ENCODE measurements at places on chromosomes 7 and 10.

- DNase-seq, result no peak
These were observed 417.3 kb downstream of the RPS24 start for GRCh38 chr10:78450807-78451485.

GRCh38 chr7:157839672-157840167, 502.9 kb downstream of the DNAJB6 start:
- no peak for DNase-seq

- DNase-seq, result no peak
These were observed 38.3 kb downstream of the CADPS2 start for GRCh38 chr7:122847871-122848473.

DNA sequence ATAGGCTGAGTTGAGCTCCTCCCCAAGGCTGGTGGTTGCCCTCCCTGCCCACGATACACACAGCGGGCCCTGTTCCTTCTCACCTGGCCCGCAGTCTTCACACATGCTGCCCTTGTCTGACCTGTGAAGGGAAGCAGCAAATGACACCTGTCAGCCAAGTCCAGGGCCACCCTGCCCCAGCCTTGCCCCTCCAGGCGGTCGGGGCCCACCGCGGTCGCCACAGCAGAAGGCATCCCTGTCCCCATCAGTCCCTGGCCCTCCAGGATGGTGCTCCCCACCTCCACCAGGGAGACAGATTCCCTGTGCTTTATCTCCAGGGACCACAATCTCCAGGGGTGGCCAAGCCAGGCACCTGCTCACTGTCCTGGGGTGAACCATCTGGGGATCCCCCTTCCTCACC, 81.2 kb upstream of the TMEM248 start:
- no peak for DNase-seq

GRCh38 chr10:105973902-105974301, 1190.6 kb downstream of the SORCS1 start:
- no peak for DNase-seq

- DNase-seq, result no peak
These were observed 65.4 kb downstream of the GRK5 start for GRCh38 chr10:119272736-119273135.

DNA sequence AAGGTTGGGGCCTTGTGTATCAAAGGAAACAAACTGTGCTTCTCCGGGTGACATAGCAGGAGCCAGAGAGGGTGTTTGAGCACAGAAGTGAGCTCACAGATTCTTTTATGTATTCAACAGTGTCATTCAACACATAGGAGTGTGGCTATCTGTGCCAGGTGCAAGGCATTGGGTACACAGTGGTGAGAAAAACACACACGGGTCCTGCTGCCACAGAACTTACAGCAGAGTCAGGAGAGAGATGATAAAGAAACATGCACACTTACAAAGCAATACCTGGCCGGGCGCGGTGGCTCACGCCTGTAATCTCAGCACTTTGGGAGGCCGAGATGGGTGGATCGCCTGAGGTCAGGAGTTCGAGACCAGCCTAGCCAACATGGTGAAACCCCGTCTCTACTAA, 16.3 kb upstream of the ECHDC3 start:
- no peak for DNase-seq

DNA sequence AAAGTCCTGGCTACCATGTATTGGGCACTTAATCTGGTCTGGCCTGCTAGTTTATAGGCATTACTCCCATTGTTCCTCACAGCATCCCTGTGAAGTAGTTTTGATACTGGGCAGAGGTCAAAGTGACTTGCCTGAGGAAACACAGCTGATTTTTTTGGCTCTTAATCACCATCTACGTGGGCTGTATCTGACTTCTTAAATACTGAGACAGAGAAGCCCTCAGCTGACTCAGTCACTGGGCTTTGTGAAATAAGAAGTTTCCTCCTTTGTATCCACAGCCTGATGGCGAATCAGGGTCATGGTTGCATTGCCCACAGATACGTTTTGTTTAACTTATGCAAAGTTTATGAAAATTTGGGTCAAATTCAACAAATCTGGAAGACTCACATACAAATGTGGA, 13.2 kb downstream of the TACR2 start:
- no peak for DNase-seq

- DNase-seq, result no peak
These were observed 308.3 kb downstream of the PHF14 start for GRCh38 chr7:11281953-11282352.

DNA sequence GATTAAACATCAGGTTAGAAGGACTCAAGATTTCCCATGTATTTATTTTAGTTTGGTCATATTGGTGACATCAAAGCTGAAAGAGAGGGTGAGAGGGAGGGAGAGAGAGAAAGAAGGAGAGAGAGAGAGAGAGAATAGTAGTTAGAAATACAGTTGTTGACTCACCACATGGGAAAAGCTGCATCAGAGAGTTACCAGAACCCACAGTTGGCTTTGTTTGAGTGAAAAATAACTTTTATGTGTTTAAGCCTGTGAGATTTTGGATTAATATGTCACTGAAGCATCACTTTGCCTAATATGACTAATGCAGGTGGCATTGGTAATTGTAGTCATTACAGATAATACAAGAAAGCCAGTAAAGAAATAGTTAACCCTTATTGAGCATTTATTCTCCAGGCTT, 303.9 kb downstream of the REEP3 start:
- no peak for DNase-seq

GRCh38 chr10:83994325-83994724, 145.0 kb upstream of the GHITM start:
- no peak for DNase-seq
